ENCODE measurements at places on chromosomes 12 and 14.

DNA sequence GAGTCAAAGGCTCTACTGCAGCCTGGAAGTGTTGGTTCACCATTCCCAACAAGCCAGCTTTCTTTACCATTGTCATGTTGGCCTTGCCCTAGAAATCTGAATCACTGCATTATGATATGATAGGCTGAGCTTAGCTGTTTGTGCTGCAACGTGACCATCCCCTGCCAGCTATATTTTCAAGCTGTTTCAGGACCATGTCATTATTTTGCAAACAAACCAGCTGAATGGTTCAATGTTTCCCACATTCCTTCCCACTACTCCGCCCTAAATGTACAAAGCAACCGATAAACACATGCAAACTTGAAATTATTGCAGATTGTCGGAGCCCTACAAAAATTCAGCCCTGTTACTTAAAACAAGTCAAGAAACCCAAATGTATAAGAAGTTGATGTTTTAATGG is 136.1 kb downstream of the KICS2 start:
- DNase-seq: peak; percentile 48

GRCh38 chr12:32126720-32127119 is 20.1 kb downstream of the BICD1 start:
- DNase-seq: peak; percentile 41

GRCh38 chr12:67002720-67003119 is 266.4 kb upstream of the CAND1 start:
- DNase-seq: no peak

DNA sequence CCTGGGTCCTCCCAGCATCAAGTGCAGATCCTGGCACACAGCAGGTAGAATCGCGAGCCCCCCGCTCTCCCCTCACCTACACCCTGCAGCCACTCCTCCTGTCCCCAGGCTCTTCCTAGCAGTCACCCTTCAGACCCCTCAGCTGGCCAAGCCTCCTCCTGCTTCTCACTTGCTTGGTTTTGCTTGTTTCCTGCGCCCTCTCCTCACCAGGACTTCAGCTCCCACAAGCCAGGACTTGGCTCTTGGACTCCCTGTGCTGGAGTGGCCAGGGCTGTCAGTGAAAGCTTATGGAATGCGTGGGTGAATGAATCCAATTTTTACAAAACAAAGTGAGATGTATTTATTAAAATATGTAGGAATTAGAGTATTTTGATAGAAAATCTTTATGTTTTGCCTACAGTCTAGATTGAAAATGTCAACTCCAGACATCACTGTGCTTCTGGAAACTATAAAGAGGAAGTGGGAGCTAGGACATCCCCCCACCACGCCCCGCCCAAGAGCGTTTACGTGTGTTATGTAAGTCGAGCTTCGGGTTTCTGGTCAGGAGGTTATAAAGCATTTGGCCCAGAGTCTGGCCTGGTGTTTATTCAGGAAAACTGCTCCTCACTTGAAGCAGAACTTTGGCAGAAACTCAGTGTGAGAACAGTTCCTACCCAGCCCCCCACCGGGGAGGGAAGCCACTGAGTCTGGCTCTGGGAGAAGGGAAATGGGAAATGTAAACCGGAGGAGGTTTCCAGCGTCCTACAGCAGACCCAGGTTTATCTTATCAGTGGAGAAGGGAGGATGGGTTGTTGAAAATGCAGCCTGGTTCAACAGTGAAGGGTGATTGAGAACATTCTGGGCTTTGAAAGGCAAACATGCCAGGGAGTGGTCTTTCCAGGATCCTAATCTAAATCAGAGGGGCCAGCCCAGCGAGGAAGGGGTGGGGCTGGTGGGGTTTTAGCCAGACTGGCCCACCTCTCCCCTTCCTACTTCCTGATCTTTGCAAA is 8.8 kb downstream of the ALDH2 start:
- DNase-seq: no peak

DNA sequence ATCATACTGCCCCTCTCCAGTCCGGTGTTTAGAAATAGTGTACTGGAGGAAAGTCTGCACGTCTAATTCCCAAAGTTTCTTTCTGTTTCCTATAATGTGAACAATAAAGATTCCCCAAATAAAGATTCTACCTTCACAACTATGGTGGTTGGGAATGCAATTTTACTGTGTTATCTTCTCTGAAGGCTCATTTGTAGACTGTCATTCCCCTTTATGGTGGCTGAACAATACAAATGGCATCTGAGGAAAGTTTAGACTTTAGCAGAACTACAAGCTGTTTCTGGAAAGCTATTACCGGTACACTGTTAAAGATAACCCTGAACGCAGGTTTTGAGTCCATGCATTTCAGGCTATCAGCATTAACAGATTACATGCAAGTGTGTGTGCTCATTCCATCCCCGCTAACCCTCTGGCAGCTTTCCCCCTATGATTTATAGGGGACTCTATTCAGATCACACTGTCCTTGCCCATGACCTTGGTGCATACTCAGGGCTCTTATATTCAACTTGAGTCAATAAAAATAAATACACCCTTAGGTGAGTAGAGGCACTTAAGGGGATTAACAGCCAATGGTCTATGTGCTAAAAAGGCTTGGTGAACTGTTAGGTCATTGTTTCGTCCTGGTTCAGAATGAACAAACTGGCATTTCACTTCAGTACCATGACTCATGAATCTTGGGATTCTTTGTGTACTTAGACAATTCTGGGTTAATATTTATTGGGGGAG is 60.7 kb upstream of the PYGL start:
- no peak for DNase-seq

- no peak for DNase-seq
Observed at GRCh38 chr14:58309086-58309485, 10.7 kb downstream of the ARID4A start.

DNA sequence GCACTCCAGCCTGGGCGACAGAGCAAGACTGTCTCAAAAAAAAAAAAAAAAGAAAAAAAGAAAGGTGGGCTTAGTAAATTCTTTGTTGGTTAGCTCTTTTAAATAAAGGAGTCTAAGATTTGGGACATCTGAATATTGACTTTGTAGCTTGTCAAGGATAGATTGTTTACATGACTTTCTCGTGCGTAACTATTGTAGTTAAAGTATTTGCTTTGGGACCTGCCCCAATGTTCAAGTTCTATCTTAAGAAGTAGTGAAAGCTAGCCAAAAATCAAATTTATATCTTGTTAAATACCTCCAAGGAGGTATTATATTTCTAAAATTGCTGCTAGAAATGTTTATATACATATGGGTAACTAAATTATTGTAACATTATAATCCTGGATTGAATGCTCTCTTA is 32.4 kb downstream of the PTPN21 start:
- DNase-seq: no peak

- DNase-seq: no peak
Observed at GRCh38 chr12:47715877-47716548, 9.3 kb downstream of the ENDOU start.

DNA sequence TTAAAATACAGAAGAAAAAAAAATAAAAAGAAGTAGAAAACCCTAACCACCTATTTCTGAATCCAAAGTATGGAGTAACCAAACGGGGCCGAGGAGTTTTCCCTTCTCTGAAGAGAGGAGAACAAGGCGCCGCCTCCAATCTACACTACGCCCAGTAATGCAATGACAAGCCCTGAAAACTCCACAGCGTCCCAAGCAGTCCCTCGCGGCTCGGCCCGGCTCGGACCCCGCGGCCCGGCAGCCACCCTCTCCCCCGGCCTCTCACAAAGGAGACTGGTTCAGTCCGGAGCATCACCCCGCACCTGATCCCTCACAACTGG is 371 bp downstream of the CHD8 start:
- no peak for DNase-seq

DNA sequence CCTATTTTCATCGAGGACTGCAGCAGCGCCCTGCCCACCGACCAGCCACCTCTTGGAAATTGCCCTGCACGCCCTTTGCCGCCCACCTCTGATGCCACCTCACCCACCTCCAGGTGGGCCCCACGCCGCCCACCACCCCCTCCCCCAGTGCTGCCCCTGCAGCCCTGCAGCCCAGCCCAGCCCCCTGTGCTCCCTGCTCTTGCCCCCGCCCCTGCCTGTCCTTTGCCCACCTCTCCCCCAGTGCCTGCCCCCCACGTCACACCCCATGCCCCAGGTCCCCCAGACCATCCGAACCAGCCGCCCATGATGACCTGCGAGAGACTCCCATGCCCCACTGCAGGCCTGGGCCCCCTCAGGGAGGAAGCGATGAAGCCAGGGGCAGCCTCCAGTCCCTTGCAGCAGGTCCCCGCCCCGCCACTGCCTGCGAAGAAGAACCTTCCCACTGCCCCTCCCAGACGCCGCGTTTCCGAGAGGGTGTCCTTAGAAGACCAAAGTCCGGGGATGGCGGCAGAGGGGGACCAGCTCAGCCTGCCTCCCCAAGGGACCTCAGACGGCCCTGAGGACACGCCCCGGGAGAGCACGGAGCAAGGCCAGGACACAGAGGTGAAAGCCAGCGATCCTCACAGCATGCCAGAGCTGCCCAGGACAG is 96.5 kb downstream of the LGMN start:
- DNase-seq: no peak

- no peak for DNase-seq
Observed at GRCh38 chr12:21615431-21615830, 10.8 kb upstream of the GYS2 start.

GRCh38 chr12:130835436-130835835 is 3.6 kb downstream of the STX2 start:
- no peak for DNase-seq

DNA sequence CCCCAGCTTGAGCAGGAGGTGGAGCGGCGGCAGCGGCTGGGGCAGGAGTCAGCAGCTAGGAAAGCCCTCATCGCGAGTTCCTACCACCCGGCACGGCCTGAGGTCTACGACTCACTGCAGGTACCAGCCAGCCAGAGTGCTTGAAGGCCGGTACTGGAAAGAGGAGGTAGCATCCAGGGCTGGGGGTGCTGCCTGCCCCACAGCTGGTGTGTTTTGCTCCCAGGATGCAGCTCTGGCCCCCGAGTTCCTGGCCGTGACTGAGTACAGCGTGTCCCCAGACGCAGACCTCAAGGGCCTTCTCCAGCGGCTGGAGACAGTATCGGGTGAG is 1.6 kb downstream of the OGFOD2 start:
- no peak for DNase-seq

DNA sequence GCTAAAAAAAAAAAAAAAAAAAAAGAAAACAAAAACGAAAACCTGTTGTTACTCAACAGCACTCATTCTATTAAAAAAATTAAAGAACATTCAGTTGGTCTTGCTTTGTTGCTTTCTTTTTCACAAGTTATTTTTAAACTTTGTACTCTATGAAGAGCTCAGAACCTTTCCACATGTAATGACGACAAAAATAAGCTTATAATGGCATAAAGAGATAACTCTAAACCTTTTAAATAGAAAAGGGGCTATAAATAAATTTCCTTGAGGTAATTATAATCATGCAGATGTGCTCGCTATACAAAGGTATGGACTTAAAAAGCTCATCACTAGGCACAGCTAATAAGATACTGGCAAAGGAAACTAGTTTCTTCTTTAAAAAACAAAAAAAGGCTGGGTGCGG is 13.4 kb downstream of the NR2C1 start:
- DNase-seq: no peak

GRCh38 chr12:43638806-43639205 is 86.8 kb upstream of the ADAMTS20 start:
- no peak for DNase-seq

GRCh38 chr14:104219731-104220214 is 81.4 kb downstream of the KIF26A start:
- no peak for DNase-seq

DNA sequence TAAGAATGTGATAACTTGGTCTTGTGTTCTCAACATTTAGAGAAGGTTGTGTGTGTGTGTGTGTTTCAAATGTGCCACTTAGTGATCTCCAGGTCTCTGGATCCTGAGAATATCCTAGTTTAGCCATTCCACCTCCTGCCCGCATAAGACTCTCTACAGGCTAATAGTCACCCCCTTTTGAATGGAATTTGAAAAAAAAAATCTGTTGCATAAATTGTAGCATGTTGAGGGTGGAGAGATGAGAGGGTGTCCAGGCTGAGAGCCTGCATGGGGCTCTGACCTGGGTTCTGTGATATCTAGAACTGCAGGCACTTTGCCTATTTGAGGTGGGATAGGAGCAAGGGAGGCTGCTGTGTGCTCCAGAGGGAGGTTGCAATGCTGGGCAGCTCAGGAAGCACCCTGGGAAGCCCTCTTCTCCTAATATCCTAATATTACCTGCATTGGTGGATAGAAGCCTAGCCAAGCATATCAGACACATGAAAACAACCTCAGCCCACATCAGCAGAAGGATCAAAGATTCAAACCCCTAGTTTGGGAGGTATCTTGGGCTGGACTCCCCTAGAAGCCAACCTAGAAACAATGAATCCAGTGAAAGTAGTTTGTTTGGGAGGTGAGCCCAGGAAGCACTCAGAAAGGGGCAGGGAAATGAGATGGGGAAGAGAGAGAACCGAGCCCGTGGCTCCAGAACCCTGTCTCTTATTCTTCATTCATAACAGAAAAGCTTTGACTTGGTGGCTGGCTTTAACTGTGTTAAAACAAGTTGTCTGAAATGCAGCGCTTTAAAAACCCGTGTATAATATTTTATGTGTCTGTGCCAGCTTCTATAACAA is 35.6 kb upstream of the RBM19 start:
- DNase-seq: no peak

DNA sequence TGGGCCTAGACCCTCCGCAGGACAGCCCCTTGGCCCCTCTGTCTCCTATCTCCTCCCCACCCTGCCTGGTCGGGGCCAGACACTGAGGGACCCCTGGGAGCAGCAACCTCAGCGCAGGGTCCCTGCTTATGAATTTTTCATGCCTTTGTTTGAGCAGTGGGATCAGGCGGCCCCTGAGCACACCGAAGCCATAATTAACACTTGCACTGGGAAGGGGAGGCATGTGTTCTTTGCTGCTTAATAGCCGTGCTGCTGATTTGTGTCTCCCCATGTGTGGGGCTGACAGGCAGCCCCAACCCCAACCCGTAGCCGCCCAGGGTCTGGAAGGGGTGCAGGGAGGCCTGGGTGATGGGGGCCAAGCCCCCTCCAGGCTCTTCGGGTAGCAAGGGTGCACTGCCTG is 52.7 kb downstream of the FBRSL1 start:
- DNase-seq: no peak

DNA sequence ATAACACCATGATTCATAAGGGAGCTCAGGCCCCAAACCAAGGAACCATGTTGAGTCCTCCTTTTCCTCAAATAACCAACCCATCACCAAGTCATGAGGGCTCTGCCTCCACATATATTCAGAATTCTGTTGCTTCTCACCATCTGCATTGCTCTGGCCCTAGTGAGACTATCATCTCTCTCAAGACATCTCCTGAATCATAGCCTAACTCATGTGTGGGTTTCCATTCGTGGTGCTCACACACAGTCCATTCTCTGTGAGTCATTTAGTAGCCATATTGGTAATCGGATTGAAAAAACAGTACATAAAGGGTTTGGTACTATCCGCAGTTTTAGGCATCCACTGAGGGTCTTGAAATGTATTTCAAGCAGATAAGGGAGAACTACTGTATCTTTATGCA is 5.1 kb upstream of the SLC38A2 start:
- no peak for DNase-seq

DNA sequence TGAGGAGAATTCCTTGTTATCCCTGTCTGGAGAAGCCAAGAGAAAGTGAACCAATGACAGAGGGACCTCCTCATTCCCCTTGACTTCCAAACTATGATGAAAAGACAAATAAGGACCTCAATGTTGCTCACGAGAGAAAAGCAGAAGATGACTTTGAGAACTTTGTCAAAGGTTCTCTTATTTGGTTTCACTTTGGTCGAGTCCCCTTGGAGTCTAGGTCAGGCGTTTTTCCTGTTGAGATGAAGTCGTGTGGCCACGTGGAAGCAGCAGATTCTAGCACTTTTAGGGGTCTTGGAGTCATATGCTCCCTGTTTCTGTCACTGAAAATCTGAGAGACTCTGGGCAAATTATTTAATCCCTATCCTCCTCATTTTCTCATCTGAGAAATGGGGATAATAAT is 33.8 kb upstream of the COL2A1 start:
- no peak for DNase-seq

- DNase-seq: no peak
Observed at GRCh38 chr14:61638595-61639387, 56.5 kb upstream of the HIF1A start.
